CD4-positive, CD25-positive, alpha-beta regulatory T cell (primary cell): ENCODE measurements at places on chromosomes 2 and 18. TPM values are rescaled to one million over a fixed set of nuclear protein-coding genes. Genes with fewer than 3 reads are reported as not detected.

- H3K27me3 ChIP-seq: no peaks in the 10 kb centered on the region
- DNase-seq: no peak
- H3K36me3 ChIP-seq: no peaks in the 10 kb centered on the region
- no peak overlapping the region for H3K4me3 ChIP-seq
Measured at GRCh38 chr2:120772261-120772660, 36.6 kb downstream of the GLI2 start.

DNA sequence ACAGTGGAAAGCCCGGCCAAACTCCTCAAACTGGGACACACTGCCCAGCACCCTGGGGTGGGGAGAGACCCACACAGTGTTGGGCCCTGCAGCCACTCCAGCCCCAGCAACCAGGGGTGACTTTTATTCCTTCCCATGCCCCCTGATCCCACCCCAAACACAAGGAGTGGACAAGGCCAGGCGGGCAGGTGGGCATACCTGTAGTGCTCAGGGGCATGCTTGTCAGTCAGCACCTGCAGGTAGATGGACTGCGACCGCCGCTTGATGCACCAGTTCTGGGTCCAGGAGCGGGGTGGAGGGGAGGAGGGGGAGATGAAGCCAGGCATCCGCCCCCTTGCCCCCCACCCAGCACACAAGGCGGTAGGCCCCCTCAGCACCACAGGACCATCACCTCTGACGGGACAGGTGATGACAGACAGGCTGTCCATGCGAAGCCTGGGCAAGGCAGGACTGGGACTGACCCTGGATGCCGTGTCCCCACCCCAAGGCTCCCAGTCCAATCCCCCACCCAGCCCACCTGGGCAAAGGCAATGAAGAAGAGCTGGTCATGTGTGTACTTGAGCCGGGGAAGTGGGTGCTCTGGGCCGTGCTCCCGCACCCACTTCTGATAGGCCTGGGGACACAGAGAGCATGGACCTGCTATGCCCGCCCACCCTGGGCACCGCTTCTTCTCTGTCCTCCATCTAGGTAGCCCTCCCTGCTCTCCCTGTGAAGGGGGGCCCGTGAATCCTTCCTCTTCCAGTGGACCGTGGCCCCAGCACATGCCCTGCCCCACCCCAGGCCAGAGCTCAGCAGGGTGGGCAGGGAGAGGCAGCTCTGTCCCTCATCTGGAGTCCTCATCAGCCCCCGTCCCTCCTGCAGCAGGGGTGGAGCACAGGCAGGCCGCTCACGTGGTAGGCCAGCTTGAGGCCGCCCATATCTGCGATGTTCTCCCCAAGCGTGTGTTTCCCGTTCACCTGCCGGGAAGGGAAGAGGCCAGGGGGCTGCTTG, 7.1 kb downstream of the ECEL1 start:
- no peak for DNase-seq
- no peak overlapping the region for H3K4me3 ChIP-seq
- no peaks in the 10 kb centered on the region for H3K27me3 ChIP-seq
- no peaks in the 10 kb centered on the region for H3K4me1 ChIP-seq
- H3K27ac ChIP-seq: no peak overlapping the region
- H3K36me3 ChIP-seq: no peaks in the 10 kb centered on the region

GRCh38 chr18:70420146-70420898, 131.5 kb downstream of the SOCS6 start:
- no peak overlapping the region for H3K4me3 ChIP-seq
- no peaks in the 10 kb centered on the region for H3K36me3 ChIP-seq
- peaks cover 1% of the 10 kb centered on the region for H3K27me3 ChIP-seq

DNA sequence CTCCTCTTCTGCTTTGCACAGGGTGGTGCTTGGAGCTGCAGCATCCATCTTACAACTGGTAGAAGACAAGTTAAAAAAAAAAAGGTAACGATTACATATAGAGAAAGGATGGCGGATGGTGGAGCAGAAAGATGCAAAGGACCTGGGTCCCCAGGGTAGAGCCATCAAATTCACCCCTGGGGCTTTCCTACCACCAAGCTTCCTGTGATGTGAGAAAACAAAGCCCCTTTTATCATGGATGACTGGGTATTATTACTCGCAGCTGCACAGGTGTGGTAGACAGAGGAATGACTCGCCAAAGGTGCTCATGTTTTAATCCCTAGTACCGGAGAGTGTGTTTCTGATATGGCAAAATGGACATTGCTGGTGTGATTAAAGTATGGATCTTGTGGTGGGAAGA, 1.3 kb upstream of the ACOXL start:
- H3K36me3 ChIP-seq: no peaks in the 10 kb centered on the region
- peaks cover 15% of the 10 kb centered on the region for H3K4me1 ChIP-seq
- peaks cover 46% of the 10 kb centered on the region for H3K27me3 ChIP-seq
- DNase-seq: no peak
- no peak overlapping the region for H3K4me3 ChIP-seq

Gene EVA1A
- not detected for total RNA-seq

Gene TXNDC2
- not detected for total RNA-seq

- no peaks in the 10 kb centered on the region for H3K27me3 ChIP-seq
- no peaks in the 10 kb centered on the region for H3K4me1 ChIP-seq
- no peaks in the 10 kb centered on the region for H3K36me3 ChIP-seq
- H3K27ac ChIP-seq: no peak overlapping the region
Measured at GRCh38 chr2:111642586-111643327, 241.2 kb downstream of the ANAPC1 start.

DNA sequence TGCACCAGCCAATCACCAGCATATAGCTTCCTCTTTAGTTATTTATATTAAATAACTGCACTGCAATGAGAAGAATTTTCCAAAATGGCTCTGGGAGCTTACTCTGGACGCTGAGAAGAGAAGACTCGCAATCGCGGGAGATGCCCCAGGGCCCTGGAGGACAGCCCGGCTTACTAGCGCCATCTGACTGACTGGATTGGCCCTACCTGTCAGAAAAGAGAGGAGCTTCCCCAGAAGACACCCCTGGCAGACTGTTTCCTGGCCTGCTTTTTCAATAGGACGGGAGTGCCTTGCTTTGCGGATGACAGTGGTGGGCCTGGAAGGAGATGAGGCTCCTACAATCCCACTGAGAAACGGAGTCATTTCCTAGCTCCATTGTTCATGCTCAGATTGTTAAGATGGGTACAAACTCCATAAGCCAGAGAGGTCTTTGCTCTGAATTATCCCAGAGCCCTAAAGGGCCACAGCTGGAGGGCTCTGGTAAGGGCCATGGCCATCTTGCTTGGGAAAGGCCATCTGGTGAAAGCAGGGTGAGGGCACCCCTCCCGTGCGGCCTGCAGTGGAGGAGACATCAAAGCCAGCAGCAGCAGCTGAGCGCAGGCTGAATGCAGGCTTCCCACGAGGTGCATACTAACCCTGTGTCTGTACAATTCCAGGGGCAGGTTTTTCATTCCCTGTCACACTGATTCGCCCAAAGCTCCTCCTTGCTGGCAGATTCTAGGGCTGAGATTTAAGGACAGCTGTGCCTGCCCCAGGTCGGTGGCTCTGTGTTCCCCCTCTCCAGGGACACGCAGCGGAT, 92.1 kb downstream of the GALR1 start:
- peaks cover under 1% of the 10 kb centered on the region for H3K27me3 ChIP-seq
- DNase-seq: no peak
- H3K4me3 ChIP-seq: no peak overlapping the region

Gene LIPT1
- total RNA-seq: 11.5 TPM

DNA sequence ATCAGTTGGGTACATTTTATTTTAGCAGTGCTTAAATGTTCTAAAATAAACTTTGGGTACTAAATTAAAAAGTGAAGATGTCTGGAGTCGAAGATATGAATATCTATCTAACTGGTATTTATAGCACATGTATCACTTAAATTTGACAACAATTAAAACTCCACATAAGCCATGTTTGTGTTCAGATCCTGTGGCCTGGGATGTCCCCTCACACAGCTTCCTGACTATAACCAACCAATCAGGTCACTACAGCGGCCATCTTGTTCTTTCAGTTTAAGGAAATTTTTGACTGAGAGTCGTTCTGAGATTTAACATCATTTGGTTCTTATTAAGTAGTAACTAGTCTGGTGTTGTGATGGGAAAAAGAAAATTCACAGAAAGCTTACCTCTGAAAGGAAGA, 170.7 kb upstream of the NRP2 start:
- no peak overlapping the region for H3K4me3 ChIP-seq
- H3K4me1 ChIP-seq: no peaks in the 10 kb centered on the region
- H3K36me3 ChIP-seq: no peaks in the 10 kb centered on the region

DNA sequence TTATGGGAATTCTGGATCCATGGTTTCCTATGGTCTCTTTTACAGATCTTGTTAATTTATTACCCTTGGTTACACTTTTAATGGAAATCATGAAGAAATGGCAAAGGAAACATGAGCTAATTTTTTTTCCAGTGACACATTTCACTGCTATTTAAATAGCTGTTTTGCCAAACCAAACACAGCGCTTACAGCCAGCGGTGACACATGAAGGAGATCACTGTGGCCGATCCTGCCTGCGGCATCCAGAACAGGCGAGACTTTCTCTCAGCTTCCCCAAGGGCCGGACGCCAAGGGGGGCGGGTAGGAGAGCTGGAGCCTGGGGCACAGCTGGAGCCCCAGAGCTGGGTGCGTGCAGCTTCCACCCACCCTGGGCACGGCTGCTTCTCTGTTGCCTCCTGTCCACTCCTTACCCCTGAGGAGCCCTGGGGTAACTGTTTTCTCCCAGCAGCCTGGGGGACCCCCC, 81.4 kb upstream of the PKDCC start:
- no peaks in the 10 kb centered on the region for H3K36me3 ChIP-seq
- no peak overlapping the region for H3K4me3 ChIP-seq
- no peak for DNase-seq
- H3K27me3 ChIP-seq: no peaks in the 10 kb centered on the region

GRCh38 chr18:36378205-36378604, 80.7 kb downstream of the FHOD3 start:
- H3K27me3 ChIP-seq: peaks cover 10% of the 10 kb centered on the region
- H3K36me3 ChIP-seq: no peaks in the 10 kb centered on the region
- H3K4me1 ChIP-seq: no peaks in the 10 kb centered on the region
- H3K27ac ChIP-seq: no peak overlapping the region
- H3K4me3 ChIP-seq: no peak overlapping the region

DNA sequence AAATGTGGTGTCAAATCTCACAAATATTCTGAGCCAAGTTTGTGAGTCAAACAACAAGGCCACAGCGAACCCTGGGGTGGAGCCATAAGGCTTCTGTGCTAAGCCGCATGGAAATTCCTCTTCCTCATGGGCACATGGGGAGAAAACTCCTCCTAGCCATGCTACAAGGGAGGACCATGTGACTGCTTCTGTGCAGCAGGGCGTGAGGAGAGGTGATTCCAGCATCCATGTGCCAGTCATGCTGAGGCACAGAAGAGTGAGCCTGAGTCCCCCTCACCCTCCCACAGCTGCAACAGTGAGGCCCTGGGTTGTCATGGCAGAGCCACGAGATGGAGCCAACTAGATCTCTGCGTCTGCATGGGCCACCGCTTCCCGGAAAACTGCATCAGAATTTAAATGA, 488.8 kb upstream of the RAB6C start:
- H3K4me1 ChIP-seq: no peaks in the 10 kb centered on the region
- no peaks in the 10 kb centered on the region for H3K36me3 ChIP-seq
- H3K27ac ChIP-seq: no peak overlapping the region
- no peak overlapping the region for H3K4me3 ChIP-seq
